ENCODE measurements at places on chromosomes 7 and 10. TPM values are rescaled to one million over a fixed set of nuclear protein-coding genes. Genes with fewer than 3 reads are reported as not detected.

DNA sequence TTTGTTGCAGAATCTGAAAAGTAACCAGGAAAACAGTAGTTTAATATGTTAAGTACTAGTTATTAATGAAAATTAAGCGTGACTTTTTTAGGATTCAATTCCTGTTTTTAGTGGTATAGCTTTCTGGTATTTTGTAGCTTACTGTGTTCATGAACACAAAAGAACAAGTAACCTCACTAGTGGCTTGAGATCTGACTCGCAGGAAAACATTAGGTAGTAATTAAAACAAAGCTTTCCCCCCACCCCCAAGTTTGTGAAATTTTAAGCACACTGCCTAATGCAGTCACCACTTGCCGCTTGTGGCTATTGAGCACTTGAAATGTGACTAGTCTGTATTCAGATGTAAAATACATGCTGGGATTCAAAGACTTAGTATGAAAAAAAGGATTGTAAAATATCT is 102.5 kb upstream of the RPA3 start:
- no peak for DNase-seq
- no peaks in the 10 kb centered on the region for H3K27me3 ChIP-seq
- no peaks in the 10 kb centered on the region for H3K4me1 ChIP-seq
- H3K27ac ChIP-seq = no peak overlapping the region
- no peak overlapping the region for H3K4me3 ChIP-seq

GRCh38 chr7:34219153-34219718 is 313.9 kb downstream of the BMPER start:
- H3K27ac ChIP-seq = no peak overlapping the region
- H3K36me3 ChIP-seq = no peaks in the 10 kb centered on the region
- no peak overlapping the region for H3K4me3 ChIP-seq
- H3K27me3 ChIP-seq = no peaks in the 10 kb centered on the region
- no peaks in the 10 kb centered on the region for H3K4me1 ChIP-seq
- no peak for DNase-seq

GRCh38 chr10:118216020-118216419 is 126.1 kb downstream of the FAM204A start:
- no peaks in the 10 kb centered on the region for H3K4me1 ChIP-seq
- H3K4me3 ChIP-seq = no peak overlapping the region
- no peak for DNase-seq
- no peak overlapping the region for H3K27ac ChIP-seq
- H3K27me3 ChIP-seq = no peaks in the 10 kb centered on the region

- H3K27me3 ChIP-seq = no peaks in the 10 kb centered on the region
- no peaks in the 10 kb centered on the region for H3K4me1 ChIP-seq
- H3K27ac ChIP-seq = no peak overlapping the region
- DNase-seq = no peak
Measured at GRCh38 chr10:84547616-84548015, 219.2 kb downstream of the CCSER2 start.

DNA sequence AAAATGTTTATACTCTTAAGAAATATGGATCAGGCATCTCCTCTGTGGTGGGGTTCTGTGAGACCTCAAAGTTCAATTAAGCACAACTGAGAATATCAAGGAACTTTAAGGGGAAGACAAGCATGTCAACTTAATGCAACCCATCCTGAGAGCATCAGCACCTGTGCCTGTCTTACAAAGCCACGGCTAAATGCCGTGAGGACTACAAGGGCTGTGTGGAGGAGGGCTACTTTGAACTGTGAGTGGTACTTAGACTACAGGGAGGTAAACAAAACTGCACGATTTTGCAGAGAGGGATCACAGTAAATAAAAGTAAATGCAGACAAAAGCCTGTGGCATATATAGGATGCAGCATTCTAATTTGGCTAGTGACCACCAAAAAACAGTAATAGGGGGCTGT is 139.1 kb downstream of the ATE1 start:
- H3K27me3 ChIP-seq = no peaks in the 10 kb centered on the region
- no peak overlapping the region for H3K4me3 ChIP-seq
- peaks cover 17% of the 10 kb centered on the region for H3K36me3 ChIP-seq
- no peak for DNase-seq
- H3K4me1 ChIP-seq = no peaks in the 10 kb centered on the region

- no peaks in the 10 kb centered on the region for H3K36me3 ChIP-seq
- no peaks in the 10 kb centered on the region for H3K4me1 ChIP-seq
- H3K4me3 ChIP-seq = no peak overlapping the region
- no peaks in the 10 kb centered on the region for H3K27me3 ChIP-seq
Measured at GRCh38 chr7:87448388-87448787, 27.1 kb downstream of the ABCB4 start.

Gene POT1
- 18.1 TPM for total RNA-seq
